ENCODE measurements at places on chromosomes 7 and 10. TPM values are rescaled to one million over a fixed set of nuclear protein-coding genes. Genes with fewer than 3 reads are reported as not detected.

DNA sequence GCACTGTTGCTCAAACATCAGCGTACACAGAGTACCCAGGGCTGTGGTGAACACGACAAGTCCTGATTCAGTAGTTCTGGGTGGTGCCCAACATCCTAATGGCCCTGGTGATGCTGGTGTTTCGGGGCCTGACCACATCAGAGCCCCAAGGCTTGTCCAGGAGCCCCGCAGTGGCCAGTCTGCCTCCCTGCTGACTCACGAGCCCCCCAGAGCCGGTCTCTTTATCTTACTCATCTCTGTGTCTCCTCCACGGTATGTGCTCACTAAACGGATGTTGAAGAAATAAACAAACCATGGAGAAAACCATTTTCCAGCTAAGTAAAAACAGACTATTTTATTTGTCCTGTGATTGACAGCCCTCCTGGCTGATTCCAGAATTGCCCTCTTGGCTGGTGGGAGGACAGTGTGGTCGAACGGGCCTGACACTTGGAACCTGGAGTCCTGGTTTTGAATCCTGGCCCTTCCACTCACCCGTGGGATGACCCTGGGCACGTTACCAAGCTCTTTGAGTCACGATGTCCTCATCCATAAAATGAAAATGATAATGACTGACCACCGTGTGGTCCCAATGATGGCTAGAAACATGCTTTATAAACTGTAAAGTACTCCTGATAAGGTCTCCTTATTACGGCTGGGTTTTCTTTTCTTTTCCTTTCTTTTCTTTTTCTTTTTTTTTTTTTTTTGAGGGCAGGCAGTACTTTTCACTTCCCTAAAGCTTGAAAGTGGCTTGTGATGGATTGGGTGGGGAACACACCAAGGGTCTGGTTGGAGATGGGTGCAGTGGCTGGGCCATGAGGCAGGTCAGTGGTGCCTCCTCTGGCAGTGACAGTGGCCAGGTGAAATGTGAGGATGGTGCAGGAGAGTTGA is 5.7 kb downstream of the HIP1 start:
- DNase-seq, result peak; percentile 61

Gene SEC31B
- 5.8 TPM for total RNA-seq

DNA sequence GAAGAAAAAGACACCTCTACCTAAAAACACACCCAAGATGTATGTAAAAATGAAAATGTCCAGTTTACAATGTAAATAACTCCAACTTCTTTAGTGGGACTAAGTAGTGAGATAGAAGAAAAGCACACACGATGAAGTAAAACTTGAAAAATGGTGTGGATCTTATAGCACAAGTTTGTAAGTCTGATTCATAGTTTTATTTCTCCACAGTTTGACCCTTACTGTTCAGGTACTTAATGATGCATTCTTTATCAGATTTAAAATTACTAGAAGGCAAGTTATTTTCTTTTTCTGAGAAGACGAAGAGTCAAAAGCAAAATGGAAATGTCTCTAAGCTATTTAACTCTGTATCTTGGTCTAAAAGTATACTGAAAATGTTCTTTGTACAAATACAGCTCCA is 6.1 kb downstream of the NAMPT start:
- no peak for DNase-seq

Gene FZD1
- 2.5 TPM for total RNA-seq

DNA sequence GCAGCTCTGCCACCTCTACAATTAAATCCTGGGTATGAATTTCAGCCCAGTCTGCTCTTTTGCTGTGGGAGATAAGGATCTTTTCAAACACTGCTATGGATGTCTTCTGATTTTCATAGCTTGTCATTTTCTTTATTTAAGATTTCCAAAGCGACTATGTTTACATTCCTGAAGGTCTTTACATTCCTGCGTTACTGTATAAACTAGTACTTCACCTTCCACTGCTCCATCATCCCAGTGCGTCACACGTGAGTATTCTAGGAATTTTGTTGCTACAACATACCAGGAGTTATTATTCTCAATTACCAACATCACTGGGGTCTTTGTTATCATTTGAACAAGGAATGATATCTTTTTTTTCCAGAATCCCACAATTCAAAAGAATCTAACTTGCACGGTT is 944.7 kb downstream of the SORCS3 start:
- DNase-seq, result no peak

Gene NOS3
- 13.2 TPM for total RNA-seq

GRCh38 chr7:30396389-30396788 is 82.2 kb downstream of the NOD1 start:
- DNase-seq, result no peak

Gene BMPER
- 2.7 TPM for total RNA-seq

Gene STEAP1B
- total RNA-seq, result 0.86 TPM

DNA sequence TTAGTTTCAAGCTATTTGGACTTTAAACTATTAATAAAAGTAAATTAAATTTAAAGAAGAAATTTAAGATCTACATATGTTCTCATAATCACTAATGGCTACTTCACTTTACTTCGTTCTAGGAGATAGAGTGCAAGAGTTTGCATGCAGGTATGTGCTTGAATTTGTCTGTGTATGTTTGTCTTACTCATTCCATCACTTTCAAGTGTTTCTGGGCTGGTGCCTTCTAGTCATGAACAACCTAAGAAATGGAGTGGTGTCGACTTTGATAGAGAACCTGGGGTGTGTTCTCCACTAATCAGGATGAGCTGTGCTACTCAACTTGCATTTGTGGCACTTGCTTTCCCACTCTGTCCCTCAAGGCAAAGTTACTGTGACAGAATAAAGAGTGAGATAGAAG is 169.9 kb downstream of the KCND2 start:
- DNase-seq, result no peak

DNA sequence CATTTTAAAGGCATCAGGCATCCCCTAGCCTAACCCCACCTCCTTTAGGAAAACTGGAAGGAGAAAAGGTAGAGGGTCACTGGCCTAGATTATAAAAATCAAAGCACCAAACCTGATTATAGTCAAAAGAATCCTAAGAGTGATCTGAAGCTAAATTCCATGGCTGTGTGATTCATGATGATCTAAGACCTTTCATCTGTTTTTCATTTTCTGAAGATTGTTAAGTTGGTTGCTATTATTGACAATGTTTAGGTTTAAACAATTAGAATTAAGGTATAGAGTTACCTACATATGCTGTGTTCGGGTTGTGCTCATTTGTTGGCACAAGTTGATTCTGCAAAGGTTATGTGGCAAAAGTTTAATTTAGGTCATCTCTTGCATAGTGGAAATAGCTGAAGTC is 148.7 kb downstream of the BICC1 start:
- DNase-seq, result no peak

DNA sequence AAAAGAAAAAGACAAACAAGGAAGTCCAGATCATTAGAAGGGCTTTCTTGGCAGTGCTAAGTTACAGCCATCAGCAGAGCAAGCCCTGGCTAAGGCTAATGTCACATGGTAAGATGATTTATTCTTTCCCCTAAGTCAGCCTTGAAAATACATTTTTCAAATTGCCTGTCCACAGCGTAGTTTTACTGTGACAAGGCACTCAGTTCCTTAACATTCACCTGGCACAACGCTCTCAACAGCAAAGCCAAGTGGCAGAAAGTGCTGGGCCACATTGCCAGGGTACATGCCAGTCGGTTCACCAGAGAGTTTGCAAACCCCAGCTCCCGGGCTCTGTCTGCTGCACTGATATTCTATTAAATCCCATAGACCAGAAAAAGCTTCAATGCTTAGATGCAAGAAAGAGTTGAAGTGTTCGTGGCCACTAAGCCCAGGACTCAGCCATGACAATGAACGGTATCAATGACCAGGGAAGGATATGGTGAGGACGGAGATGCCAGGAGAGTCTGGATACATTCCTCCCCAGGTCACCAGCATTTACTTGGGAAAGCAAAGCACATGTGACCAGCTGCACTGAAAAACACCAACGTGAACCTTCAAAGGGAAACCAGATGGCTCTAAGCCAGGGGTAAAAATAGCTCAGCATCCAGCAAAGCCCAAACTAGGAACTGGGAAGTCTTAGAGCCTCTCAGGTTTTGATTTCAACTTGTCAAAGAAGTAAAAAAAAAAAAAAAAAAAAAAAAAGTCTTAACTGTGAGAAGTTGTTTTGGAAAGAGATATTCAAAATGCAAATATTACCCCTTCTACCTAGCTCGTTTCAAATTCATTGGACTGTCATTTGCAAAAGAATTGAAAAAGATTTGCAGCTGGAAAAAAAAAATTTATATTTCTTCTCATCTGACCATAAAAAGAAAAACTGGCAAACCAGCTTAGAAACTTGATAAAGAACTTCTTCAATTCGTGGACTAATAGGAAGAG is 23.9 kb upstream of the MPP7 start:
- DNase-seq, result peak; percentile 57

- DNase-seq, result peak; percentile 73
These were observed 41.2 kb downstream of the ZCCHC24 start for GRCh38 chr10:79404231-79404609.

- no peak for DNase-seq
These were observed 27.8 kb downstream of the ZNRF2 start for GRCh38 chr7:30312178-30312577.

Gene IL2RA
- 0.13 TPM for total RNA-seq

DNA sequence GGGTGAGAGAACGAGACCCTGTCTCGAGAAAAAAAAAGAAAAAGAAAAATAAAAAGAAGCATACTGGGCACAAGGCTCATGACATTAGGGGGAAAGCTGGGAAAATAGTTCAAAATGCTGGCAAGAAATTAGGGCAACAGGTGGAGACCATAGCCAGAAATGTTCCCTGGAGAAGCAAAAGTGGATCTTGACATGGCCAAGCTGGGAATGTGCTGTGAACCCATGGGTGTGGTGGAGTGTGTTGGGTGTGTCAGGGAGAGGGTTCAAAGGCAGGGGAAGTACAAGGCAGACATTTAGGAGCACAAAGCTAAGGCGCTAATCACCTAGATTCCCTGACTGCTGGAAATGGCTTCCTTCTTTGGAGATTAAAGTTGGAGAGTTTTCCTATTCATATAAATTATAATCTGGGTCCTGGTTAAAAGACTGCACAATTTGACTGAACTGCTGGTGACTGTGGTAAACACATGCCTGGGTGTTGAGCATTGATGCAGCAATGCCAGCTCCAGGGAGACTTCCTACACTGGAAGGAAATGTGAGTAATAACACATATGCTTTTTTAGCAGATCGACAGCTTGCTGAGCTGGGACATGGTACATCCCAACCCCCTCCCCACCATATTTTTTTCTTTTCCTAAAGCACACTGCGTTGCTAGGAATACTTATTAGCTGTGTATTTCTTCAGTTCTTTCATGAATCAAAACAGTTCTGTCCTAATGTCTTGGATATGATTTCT is 70.1 kb upstream of the ARHGAP21 start:
- DNase-seq, result no peak

DNA sequence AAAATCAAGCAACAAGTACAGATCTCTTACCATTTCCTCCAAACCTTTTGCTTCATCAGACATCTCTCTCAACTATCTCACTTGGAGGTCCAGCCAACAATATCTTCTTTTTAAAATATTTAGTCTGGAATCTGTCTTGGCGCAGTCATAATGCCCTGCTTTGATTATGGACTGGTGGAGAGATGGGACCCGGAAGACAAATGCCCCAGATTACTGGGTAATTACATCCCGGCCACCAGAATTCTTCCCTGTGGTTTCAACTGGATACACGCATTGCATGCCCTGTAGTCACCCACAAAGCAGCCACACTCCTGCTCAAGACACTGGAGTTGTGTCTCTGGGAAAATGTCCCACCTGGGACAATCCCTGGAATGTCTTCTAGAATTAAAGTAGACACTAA is 65.5 kb downstream of the BPGM start:
- no peak for DNase-seq

DNA sequence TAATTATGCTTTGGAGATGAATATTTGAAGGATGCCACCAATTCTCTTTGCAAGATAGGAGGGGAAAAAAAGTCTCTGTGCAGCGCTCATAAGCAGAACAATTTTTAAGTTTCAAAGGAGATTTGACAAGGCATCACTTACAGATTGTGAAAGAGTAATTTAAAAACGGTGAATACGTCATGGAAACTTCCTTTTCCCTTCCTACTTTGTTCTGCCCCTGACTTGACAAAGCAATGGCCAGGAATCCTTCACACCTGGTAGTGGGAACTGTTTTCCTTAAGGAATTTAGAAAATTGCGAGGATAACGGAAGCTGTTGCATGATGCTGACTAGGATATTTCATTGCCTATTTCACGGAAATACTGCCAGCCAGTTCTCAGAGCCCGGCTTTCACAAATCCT is 16.7 kb downstream of the FAM107B start:
- DNase-seq, result no peak

DNA sequence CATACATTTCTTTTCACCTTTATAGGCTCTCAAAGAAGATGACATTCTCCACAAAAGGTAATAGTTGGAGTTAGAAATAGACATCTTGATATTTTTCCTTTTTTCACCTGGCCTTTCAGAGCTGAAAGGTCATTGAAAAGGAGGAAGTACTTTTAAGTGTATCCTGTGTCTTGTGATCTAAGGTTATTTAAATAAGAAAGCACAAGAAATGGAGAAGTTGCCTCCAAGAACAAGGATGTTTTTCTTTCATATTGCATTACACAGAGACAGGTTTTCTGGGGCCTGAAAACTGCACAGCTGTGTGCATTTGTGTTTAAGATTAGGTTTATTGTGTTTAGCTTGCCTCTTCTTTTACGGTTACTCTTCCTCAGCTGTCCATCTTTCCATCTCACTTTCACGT is 103.4 kb upstream of the SEMA3D start:
- no peak for DNase-seq

DNA sequence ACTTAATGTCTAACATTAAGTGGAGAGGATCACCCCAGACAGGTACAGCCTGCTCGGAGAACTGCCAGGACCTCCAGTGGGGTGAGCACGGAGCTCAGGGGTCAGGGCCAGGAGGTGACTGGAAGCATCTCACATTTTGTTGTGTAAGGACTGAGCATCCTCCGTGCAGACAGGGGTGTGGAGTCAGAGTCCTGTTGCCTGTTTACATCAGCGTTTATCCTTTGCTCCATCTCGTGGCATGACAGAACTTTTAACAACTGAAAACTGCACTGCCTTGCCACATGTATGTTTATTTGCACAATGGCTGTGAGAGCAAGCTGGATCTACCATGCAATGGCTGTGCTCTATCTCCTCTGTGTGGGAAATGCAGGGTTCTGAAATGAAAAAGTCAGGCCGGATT is 175.4 kb upstream of the AKR1E2 start:
- DNase-seq, result no peak

- DNase-seq, result no peak
These were observed 128.0 kb downstream of the KCND2 start for GRCh38 chr7:120400806-120401455.

- DNase-seq, result no peak
These were observed 58.5 kb upstream of the FOXP2 start for GRCh38 chr7:114356133-114356532.

- no peak for DNase-seq
These were observed 24.5 kb upstream of the MSRB2 start for GRCh38 chr10:23070913-23071218.

DNA sequence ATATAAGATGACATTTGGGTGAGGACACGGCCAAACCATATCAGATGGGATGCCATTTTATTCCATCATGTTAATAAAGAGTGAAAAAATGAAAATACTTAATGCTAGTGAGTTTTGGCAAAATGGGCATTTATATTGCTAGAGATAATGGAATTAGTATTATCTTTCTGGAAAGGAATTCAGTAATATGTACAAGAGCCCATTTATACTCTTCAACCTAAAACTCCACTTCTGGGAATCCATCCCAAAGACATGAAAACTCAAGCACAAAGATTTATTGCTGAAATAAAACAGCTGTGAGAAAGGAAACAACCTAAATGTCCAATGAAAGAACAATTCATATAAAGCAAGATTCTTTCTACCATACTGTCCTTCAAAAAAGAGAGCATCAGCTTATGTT is 96.0 kb upstream of the TMEM168 start:
- no peak for DNase-seq

Gene ASZ1
- not detected for total RNA-seq

- no peak for DNase-seq
These were observed 82.0 kb downstream of the TMEM168 start for GRCh38 chr7:112708236-112708635.

All from psoas muscle (tissue), 8 donors.